NB4 (cell line): ENCODE measurements at places on chromosomes 5 and 9.

DNA sequence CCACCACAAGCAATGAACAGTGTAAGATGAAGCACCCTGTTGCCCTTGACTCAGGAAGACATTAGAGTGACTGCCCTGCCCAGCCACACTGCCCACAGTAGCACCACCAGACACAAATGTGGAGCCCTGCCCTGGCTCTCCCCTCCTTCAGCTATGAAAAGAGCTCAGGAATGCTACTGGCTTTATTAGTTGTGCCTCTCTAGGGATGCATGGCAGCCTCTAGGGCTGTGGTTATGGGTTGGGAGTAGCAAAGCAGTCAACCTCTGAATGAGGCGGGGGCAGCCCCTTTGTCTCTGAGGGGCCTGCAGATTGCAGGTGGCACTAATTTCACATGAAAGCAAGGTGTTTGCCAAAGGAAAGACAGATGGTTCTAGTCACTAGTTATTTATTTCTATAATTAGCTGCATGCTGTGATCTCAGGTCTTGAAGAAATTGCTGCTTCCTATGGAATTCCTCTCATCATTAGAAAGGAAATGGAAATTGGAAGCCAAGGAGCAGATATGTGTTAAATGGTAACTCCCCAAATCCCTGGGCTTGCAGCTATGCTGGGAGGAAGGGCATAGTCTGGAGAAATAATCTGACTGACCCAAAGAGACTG, 259.4 kb downstream of the TLR4 start:
- DNase-seq = no peak

DNA sequence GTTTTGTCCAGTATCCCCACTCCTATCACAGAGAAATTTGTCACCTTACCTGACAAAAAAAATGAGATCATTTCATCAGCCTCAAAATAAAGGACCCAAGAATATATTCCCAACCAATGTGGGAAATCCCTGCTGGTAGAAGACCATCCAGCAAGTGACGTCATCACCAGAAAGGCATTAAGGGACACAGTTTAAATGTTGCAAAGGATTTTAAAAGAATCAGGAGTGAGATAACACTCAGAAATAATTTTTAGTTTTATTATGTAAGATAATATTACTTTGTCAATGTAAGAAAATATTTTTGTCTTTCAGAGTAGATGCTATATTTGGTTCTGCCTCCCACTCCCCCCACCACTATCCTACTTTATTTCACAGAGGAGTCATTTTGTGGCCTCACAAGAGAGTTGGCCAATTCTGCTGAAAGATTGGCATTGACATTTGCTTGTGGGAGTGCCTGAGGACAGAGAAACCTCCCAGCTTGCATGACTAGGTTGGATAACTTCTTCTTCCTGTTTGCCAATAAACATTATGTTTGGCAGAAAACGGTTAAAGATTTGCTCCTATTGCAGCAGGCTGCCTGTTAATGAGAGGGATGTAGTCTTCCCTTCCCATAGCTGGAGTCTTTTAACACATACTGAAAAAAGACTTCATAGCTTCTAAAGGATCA, 288.6 kb upstream of the DAB2 start:
- DNase-seq = peak; percentile 90

- DNase-seq = no peak
These were observed 233.7 kb downstream of the ADAMTSL1 start for GRCh38 chr9:18707489-18708205.

DNA sequence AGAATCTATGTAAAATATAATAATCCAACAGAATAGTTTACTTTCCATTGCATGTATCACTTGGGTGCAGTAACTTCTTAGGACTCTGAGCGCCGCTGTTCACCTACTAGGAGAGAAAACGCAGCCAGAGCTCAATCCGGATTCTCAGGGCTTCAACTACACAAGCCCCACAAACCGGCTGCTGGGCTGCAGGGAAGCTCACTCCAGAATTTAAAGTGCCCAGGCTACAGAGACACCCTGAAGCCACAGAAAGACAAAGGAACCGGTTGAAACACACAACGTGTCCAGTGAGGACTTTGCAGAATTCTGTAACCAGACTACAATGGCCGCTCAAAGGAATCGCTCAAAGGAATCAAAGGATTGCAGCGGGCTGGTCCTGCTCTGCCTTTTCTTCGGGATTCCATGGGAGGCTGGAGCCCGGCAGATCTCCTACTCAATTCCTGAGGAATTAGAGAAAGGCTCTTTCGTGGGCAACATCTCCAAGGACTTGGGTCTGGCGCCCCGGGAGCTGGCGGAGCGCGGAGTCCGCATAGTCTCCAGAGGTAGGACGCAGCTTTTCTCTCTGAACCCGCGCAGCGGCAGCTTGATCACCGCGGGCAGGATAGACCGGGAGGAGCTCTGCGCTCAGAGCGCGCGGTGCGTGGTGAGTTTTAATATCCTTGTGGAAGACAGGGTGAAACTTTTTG, at the start of gene PCDHGA10:
Gene PCDHGA10 (plus strand): TSS at position 134 of the 686 bp plus-strand sequence. CDS start 189 bp downstream, at position 323.
- DNase-seq = peak; percentile 82

- DNase-seq = no peak
These were observed 396.9 kb downstream of the CTNND2 start for GRCh38 chr5:11507156-11507910.

DNA sequence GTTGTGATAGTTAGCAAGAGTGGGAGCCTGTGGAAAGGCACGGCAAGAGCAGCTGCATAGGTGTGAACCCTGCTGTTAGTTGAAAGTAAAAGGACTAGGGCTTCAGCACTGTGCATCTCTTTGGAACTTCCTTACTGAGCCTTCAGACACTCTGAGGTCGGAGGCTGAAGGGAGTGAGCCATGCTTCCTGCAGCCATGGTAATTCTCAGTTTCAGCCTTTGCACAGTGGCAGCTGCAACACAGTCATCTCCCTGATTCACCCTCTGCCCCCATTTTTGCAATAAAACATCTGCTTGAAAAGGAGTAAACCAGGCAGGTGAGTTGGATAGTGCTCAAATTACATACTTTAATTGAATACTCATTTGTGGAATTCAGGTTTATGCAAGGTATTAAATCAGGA, 6.5 kb upstream of the TLE4 start:
- no peak for DNase-seq

GRCh38 chr5:61461926-61462325, 129.9 kb downstream of the ZSWIM6 start:
- DNase-seq = no peak

- peak; percentile 9 for DNase-seq
These were observed 30.4 kb downstream of the AMBP start for GRCh38 chr9:114047717-114048116.

DNA sequence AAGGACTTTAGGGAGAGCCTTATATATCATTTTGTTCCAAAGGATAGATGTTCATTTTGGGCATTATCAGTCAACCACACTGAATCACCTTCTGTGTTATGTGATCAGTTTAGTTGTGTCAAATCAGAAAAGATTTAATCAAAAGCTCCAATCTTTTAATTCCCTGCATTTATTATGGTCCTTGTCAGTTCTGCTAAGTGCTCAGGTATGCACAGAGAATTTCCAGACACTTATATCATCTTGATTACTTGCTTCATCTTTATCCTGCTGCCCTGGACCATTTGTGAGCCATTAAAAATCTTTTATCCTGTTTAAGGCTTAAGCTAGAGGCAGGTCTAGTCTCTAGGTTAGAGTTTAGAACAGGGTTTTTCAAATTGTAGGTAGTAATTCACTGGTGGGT, 179.1 kb downstream of the CWC27 start:
- DNase-seq = no peak

DNA sequence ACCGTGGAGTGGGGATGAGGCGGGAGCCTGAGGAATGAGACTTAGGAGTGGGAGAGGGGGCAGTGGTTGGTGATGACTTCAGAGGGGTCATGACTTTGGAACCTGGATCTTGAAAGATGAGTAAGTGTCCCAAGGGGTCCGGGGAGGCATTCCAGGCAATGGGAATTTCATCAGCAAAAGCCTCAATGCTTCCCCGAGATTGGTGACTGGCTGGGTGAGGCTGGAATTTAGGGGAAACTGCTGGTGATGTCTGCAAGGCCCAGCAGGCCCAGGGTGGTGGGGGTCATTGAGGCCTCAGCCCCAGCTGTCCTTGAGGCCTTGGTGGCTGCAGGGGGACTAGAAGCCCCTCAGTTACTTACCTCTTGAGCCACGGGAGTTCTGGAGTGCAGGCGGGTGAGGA, 7.5 kb downstream of the NDST1 start:
- no peak for DNase-seq

- DNase-seq = no peak
These were observed 16.3 kb upstream of the PLCXD3 start for GRCh38 chr5:41526699-41527098.

DNA sequence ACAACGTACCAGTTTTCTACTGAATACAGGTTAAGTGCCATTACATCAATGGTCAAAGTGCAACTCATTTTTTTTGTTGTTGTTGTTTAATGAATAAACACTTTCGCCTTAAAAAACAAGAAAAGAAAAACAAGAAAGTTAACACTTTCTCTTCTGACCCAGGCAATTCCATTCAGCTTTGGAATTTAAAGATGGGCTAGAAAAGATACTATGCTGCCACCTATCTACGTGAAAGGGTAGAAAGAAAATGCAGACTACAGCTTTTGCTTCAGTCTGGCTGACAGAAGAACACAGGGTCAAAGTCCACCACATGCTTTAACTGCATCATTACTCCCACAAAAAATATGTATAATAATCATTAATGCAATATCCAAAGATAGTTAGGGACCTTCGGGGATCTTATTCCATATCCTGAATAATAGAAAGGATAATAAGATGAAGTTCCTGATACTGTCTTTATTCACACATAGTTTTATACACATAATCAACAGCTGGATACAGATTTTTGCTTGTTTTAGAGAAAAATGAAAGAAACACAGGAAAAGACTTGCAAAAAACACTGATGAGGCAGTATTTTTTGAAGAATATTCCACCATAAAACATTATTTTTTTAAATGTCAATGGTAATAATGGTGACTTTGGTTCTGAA, 40.4 kb downstream of the ZDHHC21 start:
- peak; percentile 26 for DNase-seq

DNA sequence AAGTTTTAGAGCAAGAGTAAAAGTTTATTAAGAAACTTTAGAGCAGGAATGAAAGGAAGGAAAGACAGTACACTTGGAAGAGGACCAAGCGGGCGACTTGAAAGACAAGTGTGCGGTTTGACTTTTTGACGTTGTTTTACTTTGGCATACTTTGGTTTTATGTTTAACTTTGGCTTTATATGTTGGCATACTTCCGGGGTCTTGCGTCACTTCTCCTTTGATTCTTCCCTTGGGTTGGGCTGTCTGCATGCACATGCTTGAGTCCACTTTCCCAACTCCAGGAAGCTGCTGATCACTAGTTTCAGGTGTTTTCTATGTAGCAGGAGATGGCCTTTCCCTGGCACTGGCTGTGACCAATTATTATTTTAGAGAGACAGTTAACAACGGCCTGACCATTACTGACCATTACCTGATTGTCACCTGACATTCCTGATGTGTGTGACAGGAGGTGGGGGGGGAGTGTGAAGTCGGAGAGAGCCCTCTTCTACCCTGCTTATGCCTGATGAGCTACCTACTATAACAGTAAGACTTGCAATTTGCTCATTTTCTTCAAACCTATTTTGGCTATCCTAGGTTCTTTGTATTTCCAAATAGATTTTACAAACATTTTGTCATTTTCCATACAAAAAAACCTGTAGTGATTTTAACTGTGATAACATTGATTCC, 45.5 kb downstream of the TNFSF8 start:
- no peak for DNase-seq

GRCh38 chr5:131953969-131954368, 8.5 kb upstream of the MEIKIN start:
- no peak for DNase-seq

DNA sequence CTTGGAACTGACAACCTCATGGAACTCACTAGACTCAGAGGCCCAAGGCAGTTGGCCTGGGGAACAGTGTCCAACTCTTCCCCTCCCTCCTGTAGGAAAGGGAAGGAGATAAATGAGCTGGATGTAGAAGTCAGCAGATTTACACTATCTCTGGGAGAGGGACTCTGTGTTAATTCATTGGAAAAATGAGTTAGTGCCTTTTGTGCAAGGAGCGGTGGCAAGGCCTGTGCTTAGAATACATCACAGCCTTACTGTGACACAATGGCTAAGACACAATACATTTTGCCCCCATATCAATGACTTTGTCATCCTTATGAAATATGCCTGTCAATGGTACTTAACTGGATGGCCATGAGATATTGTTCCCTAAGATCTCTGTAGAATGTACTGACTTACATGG, 28.0 kb upstream of the FAM240B start:
- no peak for DNase-seq

DNA sequence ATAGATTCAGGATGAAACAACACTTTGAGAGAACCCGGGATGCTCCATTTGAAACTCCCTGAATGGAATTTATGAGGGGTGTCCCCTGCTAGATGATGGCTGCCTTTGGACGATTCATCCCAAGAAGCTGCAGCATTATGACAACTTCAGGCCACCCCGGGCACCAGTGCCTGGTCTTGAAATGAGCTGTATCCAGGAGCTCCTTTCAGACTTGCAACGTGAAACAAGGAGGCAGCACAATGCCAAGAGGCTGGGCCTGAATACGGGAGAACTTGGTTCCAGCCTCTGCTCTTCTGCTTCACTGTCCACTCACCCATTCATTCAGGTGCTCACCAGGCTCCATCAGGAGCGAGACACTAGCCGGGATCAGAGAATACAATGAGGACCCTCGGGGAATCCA, 78.3 kb downstream of the STK10 start:
- DNase-seq = no peak

DNA sequence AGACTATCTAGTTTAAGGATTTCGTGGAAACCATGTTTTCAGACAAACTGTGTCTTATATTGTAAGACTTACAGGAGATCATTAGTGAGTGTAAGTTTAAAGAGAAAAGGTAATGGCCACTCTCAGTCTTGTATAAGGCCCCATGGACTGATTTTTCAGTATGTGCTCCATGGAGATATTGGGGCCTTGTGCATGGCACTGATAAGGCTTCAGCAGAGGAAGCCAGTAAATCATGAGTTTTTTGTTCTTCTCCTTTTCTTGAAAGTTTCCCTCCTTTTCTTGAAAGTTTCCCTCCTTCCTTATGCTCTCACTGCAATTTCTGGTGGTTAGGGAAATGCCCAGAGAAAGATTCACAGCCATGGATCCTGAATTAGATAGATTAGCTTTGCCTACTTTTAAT, 471.3 kb downstream of the LRRC70 start:
- no peak for DNase-seq

- DNase-seq = no peak
These were observed 27.2 kb downstream of the SETX start for GRCh38 chr9:132327537-132327936.

- no peak for DNase-seq
These were observed 90.1 kb downstream of the STARD4 start for GRCh38 chr5:111422245-111422644.

GRCh38 chr5:137575847-137576246, 76.7 kb upstream of the SPOCK1 start:
- DNase-seq = peak; percentile 17

- DNase-seq = no peak
These were observed 98.0 kb downstream of the ARL15 start for GRCh38 chr5:54212331-54212730.

- no peak for DNase-seq
These were observed 39.6 kb downstream of the WNK2 start for GRCh38 chr9:93223260-93224180.

GRCh38 chr9:112421771-112422222, 41.9 kb downstream of the HSDL2 start:
- peak; percentile 17 for DNase-seq

- DNase-seq = peak; percentile 33
These were observed 69.9 kb upstream of the OR2K2 start for GRCh38 chr9:111399772-111400563.
